ENCODE measurements at places on chromosomes 7 and 10.
A peak's percentile ranks its signal among the peaks of the same experiment; 100 is the strongest.

DNA sequence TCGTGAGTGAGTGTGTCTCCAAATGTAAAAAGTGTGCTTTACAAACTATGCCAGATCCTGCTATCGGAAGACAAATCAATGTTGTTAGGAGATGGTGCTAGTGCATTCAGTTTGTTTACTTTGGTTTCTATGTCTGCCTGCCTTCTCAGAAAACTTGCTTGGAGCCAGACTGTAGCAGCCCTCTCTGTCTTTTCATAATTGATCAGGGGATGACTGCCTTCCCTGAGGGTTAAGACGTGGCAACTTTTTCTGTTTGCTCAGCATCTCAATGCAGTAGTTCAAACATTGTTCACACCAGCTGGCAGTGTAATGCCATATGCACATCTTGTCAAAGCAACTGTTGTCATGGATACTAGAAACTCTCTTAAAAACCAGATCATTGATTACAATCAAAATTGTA is 118.5 kb downstream of the FOXP2 start:
- no peak for DNase-seq

- no peak for DNase-seq
Measured at GRCh38 chr10:52376694-52377354, 62.7 kb downstream of the DKK1 start.

- no peak for DNase-seq
Measured at GRCh38 chr7:148598351-148598750, 7.8 kb downstream of the C7orf33 start.

- DNase-seq = peak; percentile 3
Measured at GRCh38 chr7:42372479-42372878, 135.5 kb upstream of the GLI3 start.

GRCh38 chr7:78134256-78134655 is 335.7 kb downstream of the PHTF2 start:
- DNase-seq = peak; percentile 63

GRCh38 chr10:132667342-132668047 is 118.5 kb downstream of the NKX6-2 start:
- no peak for DNase-seq

GRCh38 chr10:3438606-3439005 is 266.0 kb upstream of the PITRM1 start:
- DNase-seq = no peak

DNA sequence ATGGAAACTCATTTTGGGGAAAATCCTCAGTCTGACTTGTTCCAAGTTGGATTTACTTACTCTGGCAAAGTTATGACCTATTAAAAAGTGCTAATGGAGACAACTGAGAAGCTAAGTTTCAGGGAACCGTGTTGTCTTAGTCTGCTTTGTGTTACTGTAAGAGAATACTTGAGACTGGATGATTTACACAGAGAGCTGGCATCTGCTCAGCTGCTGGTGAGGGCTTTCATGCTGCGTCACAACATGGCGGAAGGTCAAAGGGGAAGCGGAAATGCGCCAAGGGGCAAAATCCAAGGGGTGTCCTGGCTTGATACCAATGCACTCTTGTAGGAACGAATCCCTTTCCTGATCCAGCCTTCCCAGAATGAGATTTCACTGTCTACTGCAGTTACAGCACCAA is 46.4 kb downstream of the MTURN start:
- DNase-seq = no peak

DNA sequence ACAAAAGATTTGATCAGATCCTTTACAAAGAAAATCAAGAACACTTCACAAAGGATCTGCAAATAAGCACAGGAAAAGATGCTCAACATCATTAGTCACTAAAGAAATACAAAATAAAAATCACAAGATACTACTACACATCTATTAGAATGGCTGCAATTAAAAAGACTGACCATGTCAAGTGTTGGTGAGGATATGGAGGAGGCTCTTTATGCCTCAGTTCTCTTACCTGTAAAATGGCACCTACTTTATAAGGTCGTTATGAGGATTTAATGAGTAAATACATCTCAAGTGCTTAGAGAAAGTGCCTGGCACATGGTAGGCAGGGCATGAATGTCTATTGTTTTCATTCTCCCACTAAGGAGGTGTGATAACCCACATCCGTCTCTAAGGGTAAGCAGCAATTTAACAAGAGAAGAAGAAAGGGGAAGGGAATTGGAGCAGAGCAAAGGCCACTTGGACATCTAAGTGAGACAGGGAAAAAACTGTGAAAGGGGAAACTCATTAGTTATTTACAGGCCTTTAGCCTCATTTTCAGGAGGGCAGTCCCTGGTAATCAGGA is 157.5 kb upstream of the NFE2L3 start:
- DNase-seq = no peak

DNA sequence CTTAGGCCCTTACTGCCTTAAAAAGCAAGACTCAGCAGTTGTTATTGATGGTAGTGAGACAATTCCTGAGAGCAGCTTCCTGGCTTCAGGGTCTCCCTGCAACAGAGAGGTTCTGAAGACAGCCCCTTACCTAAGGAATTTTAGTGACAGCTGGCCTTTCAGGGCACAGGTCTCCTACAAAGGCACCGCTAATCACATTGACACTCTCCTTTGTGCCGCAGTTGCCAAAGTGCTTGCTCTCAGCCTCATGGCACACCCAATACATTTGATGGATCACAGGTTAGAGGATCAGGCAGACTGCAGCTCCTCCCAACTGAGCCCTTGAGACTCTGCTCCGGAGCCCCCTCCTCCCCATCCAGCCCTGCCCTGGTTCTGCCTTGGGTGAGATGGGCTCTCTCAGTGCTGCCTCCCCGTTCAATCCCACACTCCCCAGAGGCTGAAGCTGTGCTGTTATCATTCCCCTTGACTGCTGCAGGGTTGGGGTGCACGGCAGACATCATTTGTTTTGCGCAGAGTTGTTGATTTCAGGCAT is 198.2 kb downstream of the EMX2 start:
- no peak for DNase-seq

DNA sequence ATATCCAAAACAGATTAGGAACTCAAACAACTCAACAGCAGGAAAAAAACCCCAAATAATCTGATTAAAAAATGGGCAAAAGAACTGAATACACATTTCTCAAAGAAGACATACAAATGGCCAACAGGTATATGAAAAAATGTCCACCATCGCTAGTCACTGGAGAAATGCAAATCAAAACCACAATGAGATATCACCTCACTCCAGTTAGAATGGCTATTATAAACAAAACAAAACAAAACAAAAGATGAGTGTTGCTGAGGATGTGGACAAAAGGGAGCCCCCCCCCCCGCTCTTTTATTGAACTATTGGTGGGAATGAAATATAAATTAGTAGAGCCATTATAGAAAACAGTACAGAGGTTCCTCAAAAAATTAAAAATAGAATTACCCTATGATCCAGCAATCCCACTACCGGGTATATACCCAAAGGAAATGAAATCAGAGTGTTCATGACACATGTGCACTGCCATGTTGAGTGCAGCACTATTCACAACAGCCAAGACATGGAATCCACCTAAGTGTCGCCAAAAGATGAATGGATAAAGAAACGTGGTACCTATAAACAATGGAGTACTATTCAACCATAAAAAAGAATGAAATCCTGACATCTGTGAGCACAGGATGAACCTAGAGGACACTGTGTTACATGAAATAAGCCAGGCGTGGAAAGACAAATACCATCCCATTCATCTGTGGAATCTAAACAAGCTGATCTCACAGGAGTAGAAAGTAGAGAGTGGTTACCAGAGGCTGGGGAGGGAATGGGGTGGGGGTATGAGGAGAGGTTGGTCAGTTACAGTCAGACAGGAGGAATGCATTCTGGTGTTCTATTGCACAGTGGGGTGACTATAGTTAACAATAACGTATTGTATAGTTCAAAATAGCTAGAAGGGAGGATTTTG is 78.1 kb upstream of the RHEB start:
- DNase-seq = no peak

GRCh38 chr10:20648263-20648874 is 248.7 kb downstream of the NEBL start:
- no peak for DNase-seq

DNA sequence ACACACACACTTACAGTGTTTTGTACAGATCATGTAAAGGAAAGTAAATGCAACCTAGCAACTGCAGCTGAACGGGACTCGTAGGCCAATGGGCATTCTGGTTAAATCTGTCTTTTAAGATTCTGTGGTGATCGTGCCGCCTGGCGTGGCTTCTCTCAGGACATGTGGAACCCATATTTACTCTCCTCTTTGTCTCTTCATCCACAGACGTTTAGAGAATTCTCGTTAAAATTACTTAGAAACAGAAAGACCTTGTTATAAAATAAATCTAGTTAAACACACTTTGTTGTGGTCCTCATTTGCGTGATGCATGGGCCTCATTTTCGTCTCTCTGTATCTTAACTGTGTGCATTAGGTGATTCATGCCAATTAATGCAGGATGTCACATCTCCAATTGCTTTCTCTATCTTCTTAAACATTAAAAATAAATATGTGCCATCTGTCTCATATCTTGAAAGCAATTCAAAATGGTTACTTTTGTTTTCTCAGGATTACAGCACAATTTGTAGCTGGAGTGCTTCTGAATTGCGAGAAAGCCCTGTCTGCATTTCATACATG is 11.5 kb downstream of the KLF6 start:
- no peak for DNase-seq

GRCh38 chr10:65482848-65483247 is 1443.0 kb upstream of the LRRTM3 start:
- DNase-seq = no peak

GRCh38 chr10:113096128-113096996 is 146.3 kb downstream of the TCF7L2 start:
- no peak for DNase-seq

GRCh38 chr7:47346377-47346914 is 235.5 kb downstream of the TNS3 start:
- DNase-seq = no peak

GRCh38 chr7:123096976-123097375 is 101.5 kb upstream of the TAS2R16 start:
- no peak for DNase-seq

GRCh38 chr10:108452533-108452932 is 1288.0 kb upstream of the SORCS1 start:
- no peak for DNase-seq

GRCh38 chr7:104230606-104231005 is 22.8 kb upstream of the ORC5 start:
- no peak for DNase-seq

DNA sequence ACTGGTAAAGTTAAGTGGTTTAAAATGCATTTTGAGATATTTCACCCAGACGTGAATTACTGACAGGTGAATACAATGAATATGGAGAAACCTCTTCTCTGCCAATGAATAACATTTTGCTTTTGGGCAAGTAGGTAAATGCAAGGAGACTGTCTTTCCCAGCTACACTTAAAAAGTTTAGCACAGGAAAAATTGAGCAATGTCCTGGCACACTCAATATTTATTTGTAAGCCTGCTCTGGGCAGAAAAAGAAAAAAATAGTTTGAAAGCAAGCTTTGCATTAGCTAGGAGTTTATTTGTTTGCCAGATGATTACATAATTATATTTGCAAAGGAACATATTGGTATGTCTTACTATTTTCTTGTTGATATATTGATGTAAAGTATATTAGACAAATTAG is 624.2 kb downstream of the ACTR3B start:
- no peak for DNase-seq

DNA sequence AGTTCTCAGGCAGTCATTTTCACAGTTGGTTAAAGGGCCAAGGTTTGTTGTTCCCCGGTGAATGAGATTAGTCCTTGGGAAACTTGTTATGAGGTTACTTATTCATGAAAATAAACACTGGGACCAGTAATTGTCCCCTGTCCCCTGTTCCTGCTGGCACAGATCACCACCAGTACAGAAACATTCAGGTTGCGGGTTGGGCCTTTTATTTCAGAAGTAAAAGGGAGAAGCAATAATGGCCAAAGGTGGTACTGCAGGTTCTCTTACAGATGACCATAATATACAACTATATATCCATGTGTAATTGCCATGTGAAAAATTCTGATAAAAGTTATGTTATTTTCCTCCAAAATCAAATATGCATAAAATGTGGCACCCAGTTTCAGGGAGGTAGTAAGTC is 442.0 kb downstream of the SORCS1 start:
- DNase-seq = no peak

GRCh38 chr7:28551331-28551730 is 139.0 kb downstream of the CREB5 start:
- DNase-seq = no peak

DNA sequence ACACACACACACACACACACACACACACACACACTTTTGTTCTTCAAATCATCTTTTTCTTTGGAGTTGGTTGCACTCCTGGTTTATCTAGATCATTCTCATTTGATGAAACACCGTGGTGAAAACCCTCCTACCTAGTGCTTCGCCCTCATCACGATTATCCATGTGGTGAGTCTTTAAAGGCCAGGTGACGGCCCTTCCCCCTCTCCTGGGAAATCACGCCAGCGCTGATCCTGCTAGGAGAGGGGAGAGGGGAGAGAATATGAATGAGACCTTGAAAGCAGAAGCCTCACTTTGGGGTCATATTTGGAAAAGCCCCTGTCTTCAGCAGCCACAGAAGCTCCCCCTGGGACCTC is 103.9 kb upstream of the LRRC4 start:
- no peak for DNase-seq

DNA sequence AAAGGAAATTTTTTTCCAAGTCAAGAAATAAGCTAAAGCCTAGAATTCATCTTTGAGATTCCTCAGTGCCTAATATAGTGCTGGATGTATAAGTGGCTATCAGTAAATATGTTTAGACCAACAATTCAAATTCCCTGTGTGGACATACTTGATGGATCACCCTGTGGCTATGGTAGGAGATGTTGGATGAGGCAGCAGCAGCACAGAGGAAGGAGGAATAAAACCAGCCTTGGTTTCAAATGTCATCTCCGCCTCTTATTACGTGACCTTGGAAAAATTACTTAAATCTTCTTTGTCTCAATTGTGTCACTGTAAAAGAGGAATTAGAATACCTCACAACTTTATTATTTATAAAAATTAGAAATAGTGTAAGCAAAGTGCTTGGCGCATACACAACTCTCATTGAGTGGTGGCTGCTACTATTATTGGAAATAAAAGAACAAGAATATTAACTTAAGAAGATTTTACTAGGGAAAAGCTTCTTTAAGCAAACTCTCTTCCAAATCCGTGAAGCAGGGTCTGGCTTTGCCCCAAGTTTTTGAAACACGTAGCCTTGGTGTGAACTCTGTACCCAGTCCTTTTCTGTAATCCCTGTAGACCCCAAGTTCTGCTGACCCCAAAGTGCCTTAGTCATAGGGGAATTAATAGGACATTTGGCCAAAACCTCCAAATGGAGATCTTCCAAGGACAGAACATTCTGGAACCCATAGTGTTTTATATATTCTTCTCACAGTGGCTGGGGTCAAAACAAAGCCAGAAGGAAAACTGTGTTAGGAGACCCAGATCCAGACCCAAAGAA is 283.8 kb downstream of the PTEN start:
- DNase-seq = no peak

DNA sequence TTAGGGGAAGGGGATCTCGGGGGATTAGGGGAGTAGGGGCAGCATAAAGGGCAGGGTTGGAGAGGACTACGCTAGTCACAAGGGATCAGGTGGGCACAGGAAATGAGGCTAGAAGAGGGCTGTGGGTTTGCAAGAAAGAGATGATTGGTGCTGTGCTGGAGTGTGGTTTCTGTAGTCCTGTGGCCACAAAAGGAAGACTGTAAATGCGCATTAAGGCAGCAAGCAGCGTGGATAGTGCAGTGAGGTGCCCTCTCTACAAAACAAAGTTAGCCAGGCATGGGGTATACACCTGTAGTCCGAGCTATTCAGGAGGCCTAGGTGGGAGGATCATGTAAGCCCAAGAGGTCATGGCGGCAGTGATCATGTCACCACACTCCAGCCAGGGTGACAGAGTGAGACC is 212.1 kb downstream of the MLLT10 start:
- DNase-seq = no peak

- no peak for DNase-seq
Measured at GRCh38 chr10:96842896-96843723, 11.0 kb downstream of the LCOR start.

All from HAP-1 (cell line).